NCI-H1092 (cell line): ENCODE measurements at places on chromosomes 5 and 9.

GRCh38 chr9:127832248-127832647 is 22.2 kb downstream of the ENG start:
- DNase-seq = no peak

DNA sequence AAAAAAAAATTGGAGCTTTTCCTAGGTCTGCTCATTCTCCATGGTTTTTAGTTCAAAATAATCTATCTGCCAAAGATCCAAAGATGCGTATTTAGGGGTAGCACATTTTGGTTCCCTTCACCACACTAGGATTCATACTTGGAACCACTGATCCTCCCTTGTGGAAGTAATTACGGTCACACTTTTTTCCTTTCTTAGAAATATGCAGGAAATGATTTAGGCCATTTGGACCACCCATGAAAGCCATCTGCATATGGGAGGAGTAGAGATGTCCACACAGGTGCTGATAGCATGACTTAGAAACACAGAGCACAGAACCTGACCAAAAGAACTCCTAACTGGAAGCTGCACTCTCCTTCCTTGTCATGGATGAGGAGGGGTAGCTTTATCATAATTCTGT is 105.9 kb upstream of the RAI14 start:
- no peak for DNase-seq

DNA sequence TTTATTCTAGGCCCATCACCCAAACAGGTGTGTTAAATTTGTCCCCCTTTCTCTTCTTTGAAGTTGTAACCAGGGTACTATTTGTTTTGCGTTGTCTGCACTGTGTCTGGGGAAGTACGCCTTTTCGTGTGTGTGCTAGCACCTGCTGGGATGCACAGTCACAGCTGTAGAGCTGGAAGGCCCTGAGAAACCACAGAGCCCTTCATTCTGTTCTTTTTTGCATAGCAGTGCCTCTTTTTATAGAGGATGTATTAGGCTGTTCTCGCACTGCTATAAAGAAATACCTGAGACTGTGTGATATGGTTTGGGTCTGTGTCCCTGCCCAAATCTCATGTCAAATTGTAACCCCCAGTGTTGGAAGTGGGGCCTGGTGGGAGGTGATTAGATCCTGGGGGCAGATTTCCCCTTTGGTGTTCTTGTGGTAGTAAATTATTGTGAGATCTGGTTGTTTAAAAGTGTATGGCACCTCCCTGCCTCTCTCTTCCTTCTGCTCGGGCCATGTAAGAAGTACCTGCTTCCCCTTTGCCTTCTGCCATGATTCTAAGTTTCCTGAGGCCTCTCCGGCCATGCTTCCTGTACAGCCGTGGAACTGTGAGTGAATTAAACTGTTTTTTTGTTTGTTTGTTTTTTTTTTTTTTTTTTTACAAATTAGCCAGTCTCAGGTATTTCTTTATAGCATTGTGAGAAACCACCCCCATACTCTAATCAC is 14.0 kb downstream of the SEC61B start:
- no peak for DNase-seq

DNA sequence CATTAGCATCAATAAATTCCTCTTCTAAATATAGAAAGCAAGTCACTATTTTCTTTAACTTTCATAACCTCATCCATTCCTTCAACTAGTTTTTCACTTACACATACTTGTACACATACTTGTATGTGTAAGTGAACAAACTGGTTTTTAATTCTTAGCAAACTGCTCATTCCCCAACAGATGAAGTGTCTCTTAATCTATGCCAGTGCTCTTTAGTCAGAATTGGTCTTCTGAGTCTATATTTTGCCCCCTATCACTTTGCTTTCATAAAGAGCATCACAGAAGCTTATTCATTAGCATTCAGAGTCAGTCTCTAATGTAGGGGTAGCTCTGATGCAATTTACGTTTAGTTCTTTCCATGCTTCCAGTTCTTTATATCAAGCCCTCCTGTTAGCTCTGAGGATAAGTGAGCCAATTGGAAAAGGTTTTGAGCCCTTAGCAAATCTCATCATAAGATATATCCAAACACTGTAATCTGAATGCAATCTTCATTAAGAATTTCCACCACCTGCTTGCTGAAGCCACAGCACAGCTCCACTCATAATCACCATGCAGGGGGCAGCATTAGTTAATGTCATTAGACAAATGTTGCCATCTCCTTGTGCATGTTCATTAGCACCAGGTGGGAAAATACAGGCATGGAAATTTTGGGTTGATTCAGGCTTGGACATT is 178.5 kb upstream of the SLC24A2 start:
- DNase-seq = peak; percentile 4

DNA sequence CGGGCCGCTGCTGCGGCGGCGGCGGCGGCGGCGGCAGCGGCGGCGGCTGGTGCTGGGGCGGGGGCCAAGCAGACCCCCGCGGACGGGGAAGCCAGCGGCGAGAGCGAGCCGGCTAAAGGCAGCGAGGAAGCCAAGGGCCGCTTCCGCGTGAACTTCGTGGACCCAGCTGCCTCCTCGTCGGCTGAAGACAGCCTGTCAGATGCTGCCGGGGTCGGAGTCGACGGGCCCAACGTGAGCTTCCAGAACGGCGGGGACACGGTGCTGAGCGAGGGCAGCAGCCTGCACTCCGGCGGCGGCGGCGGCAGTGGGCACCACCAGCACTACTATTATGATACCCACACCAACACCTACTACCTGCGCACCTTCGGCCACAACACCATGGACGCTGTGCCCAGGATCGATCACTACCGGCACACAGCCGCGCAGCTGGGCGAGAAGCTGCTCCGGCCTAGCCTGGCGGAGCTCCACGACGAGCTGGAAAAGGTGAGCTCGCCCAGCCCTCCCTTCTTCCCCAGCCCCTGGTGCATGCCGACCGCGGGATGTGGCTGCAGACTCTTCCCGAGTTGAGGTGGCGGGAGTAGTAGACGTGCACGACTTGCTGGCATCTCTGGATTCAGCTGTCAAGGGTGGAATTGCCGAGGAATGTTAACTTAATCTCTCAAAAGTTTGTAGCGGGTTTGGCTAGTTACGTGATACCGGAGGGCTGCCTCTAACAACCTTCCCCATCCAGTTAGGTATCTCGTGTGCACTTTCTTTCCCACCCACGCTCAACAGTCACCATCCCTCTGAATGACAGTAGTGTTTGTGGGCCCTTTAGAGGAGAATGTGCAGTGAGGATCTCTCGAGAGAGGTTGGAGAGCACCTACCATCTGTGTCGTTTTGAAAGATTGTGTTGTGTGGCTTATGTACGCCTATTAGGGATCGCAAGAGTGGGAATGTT is 932 bp downstream of the SLC12A2 start:
- DNase-seq = no peak

DNA sequence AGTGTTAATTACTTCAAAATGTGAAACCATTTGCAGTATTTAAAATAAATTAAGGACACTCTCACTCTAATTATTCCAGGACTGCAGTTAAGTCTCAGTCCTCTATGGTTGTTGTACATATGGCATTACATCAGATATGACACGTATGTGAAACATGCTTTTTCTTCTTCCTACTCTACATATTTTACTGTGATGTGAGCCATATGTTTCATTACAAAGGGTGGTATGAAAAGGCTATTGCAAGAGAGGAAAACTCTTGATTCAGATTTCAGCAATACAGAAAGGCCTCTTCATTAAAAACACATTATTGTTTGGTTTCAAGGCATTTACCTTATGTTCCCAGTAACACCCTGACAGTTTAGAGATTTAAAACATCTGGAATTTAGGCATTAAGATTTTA is 964.5 kb upstream of the DMAC1 start:
- DNase-seq = no peak

DNA sequence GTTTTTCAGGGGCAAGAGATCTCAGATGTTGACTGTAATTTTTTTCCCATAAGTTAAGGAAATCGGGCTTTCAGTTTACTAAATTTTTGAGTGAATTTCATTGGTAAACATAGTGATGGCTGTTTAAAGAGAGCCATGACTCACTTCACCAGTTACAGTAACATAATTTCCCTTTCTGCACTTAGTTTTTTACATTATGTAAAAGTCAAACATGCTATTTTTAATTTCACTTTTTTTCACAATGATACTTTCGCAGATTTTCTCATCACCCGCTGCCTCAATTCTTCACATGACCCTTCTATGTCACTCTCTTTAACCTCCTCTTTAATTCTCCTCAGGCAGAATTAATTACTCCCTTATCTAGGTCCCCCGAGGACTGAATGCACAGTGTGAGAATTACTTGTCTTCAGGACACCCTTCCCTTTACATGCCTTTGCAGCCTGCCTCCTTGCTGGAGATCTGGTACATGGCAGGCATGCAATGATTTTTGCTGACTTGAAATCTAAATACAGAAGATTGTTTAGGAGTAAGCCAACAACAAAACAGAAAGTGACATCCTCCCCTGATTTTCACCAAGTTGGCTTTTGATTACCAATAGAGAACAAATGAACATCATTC is 217.5 kb upstream of the S1PR3 start:
- no peak for DNase-seq

DNA sequence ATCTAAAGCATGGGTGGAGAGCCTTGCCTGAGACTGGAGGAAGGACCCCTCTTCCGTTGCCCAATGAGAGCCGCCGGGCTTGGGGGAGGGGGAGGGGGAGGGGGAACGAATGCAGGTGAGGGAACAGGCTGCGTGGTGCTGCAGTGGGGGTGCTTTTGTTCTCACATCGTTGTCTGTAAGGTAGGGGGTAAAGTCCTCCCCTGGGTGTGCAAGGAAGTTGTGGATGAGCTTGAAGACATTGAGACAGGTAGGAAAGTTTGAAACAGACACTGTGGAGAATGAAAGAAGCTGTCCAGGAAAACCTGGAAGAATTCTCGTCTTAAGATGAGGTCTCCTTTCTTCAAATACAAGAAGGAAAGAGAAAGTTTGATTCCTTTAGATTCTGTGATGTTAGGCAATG is 94.1 kb upstream of the LIFR start:
- no peak for DNase-seq

- DNase-seq = no peak
Observed at GRCh38 chr5:174750711-174751110, 26.3 kb downstream of the MSX2 start.

- DNase-seq = no peak
Observed at GRCh38 chr9:129270903-129271431, 92.9 kb upstream of the IER5L start.

DNA sequence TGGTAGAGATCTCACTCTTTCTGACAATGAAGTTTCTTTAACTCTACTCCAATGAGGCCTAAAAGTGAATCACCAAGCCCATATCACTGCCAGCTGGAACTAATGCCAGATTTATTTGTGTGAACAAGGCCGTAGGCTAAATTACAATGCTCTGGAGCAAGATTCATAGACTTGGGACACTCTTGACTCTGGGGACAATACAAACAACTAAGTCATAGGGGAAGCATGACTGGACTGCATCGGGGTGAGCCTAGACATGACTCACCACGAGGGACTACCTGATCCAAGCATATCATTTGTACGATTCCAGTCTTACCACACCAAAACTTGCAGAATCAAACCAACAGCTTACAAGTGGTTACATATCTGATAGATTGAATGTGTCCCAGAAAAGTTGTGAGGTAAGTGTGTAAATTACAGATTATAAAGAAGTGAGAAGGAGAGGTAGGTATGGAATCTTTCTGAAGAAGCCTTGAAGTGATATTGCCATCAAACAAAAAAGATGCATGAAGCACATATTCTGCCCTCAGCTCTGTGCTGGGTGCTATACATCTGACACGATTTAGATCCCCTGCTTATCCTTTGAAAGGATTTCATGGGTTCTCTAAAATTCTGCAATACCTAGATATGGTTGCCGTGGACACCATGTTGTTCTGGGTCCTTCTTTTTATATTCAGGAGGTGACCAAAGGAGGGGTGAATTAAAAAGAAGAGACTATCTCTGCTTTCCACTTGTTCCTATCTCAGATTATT is 199.3 kb upstream of the PDE4D start:
- no peak for DNase-seq

- no peak for DNase-seq
Observed at GRCh38 chr5:55994495-55994997, at the start of gene IL6ST. Gene IL6ST, minus strand, starts transcription at chr5:55994963. Its CDS starts 18,685 bp downstream, at chr5:55976278.

- no peak for DNase-seq
Observed at GRCh38 chr5:149550268-149550583, 1.0 kb downstream of the CSNK1A1 start.

GRCh38 chr9:134816264-134816663 is 64.3 kb upstream of the FCN2 start:
- DNase-seq = no peak

DNA sequence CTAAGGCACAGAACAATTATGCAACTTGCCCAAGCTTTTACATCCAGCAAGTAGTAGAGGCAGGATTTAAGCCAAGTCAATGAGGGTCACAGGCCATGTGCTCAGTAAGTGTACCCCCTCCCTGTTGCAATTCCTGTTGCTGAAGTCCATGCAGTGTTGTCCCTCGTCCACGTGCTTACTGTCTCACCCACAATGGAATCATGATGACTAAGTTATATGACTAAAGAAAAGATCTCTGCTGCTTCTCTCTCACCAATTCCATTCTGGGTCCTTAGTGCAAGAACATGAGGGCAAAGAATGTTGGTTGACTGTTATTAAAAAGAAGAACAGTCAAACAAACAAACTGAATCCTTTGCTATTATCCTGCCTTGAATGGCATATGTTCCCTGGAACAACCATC is 233.6 kb upstream of the SLC24A2 start:
- no peak for DNase-seq

GRCh38 chr5:178273041-178273440 is 40.4 kb upstream of the PHYKPL start:
- DNase-seq = no peak

DNA sequence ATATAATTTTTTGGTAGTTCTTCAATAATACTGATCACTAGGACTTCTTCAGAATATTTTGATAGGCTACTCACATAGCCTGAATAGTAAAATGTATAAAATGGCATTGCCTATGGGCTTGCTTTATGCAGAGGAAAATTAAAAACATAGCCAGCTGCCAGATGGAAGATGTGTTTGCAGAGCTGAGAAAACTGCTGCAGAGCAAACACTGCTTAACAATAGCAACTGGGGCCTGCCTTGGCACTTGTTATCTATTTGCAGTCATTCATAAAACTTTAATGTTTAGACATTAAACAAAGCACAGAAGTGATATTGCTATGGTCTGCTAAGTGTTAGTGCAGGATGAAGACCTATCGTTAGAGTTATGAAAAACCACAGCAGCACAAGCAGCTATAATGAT is 151.5 kb upstream of the SMC2 start:
- DNase-seq = peak; percentile 92

- DNase-seq = peak; percentile 13
Observed at GRCh38 chr5:168947212-168947868, 353.6 kb downstream of the SLIT3 start.

DNA sequence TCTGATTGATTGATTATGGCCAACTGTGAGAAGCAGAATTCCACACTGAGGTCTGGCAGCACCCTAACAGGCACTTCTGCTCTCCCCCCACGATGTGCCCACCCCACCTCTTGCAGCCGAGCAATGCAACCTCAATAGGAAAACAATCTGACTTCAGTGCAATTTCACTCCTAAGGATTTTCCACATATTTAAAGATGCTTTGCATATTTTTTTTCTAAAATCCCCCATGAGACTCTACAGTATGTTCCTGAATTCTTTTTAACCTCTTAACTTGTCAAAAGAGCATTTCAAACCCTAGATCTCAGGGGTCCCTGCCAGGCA is 243.1 kb downstream of the AUH start:
- no peak for DNase-seq
